AG04450 (cell line): ENCODE measurements at places on chromosomes 12 and 14. TPM values are rescaled to one million over a fixed set of nuclear protein-coding genes. Genes with fewer than 3 reads are reported as not detected.
A peak's percentile ranks its signal among the peaks of the same experiment; 100 is the strongest.

DGLUCY gene
- polyA plus RNA-seq, result 22.1 and 24.1 TPM in 2 replicates

PLEKHD1 gene
- polyA plus RNA-seq, result not detected in 2 replicates

REC8 gene
- 1.5 and 2.5 TPM in 2 replicates for polyA plus RNA-seq

RNASE7 gene
- polyA plus RNA-seq, result not detected in 2 replicates

TBX5 gene
- 14.2 and 16.8 TPM in 2 replicates for polyA plus RNA-seq

DNA sequence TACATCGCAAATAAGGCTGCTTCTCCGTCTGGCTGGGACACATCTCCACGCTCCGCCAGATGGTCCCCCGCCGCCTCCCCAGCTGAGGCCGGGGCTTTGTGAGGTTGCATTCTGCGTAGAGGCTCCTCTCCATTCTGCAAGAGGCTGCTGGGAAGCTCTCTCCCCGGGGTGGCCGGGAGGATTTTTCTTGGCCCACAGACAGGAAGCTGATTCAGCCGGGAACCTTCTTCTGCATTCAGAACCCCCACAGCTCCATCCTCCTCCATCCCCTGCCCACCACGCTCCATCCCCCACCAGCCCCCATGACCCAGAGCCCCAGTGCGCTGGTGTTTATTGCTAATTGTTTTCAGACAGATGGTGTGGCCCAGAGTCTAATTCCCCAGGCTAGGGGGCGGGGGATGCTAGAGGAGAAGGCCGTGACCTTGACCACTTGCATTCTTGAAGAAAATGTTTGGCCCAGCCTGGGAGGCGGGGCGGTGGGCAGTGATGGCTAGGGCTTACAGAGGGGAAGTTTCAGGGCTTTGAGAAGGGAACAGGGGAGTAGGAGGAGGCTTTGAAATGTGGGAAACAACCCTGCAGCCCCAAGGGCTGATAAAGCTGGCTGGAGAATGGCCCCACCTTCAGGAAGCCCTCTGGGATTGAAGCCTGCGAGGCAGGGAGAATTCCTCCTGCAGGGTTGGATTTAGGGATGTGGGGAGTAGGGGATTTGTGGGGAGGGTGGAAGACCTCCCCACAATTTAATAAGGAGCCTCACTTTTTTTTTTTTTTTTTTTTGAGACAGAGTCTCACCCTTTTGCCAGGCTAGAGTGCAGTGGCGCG is 88.5 kb upstream of the NCOR2 start:
- peak; percentile 74 for DNase-seq

DNA sequence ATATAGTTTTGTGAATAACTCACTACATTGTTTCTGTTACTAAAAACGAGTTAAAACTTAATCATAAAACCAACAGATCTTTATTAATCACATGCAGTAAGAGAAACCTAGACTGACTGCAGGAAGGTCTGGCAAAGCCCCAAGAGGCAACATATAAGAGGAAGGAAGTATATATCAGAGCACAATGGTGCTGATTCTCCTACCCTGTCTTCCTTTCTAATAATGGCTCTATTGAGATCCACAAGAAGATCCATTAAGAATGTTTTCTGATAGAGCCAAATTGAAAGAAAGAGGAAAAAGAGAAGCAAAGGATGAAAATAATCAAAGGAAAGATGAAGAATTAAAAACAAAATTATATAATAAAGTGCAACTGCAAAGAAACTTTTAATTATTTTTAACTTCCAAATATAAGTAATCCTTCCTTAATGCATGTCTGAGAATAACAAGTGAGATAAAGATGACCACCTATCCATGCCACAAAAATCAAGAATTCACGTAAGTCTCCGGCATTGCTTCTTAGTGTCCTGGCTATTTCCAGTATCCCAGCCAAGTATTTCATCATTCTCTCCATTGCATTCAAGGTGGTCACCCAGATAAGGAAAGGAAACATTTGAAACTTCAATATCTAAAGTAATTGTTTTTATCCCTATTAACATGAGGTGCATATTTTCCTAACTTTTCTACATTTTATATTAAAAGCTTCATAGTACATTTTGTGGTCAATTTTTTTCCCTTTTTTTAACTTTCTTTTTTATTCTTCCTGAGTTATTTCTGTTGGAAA is 62.2 kb downstream of the SOX5 start:
- no peak for DNase-seq

GRCh38 chr12:94571556-94571955 is 78.8 kb downstream of the TMCC3 start:
- peak; percentile 46 for DNase-seq

GRCh38 chr12:10339053-10339840 is 31.6 kb downstream of the KLRD1 start:
- no peak for DNase-seq

DNA sequence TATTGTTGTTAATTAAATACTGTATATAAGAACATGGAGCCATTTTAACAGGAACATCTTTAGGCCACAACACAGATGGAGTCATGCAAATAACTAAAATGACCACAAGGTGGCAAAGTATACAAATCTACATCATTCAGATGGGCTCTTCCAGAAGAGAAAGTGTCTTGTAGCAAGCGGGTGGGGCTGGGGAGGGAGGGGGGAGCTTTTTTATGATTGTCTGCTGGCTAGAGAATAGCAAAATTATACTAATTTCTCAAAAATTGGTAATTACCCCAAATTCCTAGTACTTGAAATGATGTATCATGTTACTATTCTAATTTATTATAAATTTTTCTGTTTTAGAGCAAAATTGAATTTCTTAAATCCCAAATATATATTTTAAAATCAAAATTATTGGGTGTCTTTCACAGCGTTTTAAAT is 378.7 kb downstream of the PRKD1 start:
- DNase-seq, result peak; percentile 42

DNA sequence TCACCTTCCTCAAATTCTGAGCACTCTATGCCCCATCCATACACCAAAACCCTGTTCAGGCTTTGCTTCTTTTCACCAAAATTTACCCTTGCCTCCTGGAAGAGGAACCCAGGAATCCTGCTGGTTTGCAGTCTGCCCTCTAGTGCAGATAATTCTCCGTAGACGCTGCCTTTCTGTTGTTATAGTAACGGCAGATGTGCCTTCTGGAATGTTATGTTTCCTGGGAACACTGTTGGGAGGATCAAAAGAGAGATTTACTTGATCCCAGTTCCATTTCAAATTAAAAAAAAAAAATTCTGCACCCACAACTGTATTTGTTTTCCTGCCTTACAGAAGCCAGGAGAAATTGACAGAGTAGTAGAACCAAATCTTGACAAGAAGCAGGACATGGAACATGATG is 104.2 kb upstream of the RMST start:
- no peak for DNase-seq

GRCh38 chr14:73188501-73188911 is 48.8 kb upstream of the PAPLN start:
- peak; percentile 56 for DNase-seq

DNA sequence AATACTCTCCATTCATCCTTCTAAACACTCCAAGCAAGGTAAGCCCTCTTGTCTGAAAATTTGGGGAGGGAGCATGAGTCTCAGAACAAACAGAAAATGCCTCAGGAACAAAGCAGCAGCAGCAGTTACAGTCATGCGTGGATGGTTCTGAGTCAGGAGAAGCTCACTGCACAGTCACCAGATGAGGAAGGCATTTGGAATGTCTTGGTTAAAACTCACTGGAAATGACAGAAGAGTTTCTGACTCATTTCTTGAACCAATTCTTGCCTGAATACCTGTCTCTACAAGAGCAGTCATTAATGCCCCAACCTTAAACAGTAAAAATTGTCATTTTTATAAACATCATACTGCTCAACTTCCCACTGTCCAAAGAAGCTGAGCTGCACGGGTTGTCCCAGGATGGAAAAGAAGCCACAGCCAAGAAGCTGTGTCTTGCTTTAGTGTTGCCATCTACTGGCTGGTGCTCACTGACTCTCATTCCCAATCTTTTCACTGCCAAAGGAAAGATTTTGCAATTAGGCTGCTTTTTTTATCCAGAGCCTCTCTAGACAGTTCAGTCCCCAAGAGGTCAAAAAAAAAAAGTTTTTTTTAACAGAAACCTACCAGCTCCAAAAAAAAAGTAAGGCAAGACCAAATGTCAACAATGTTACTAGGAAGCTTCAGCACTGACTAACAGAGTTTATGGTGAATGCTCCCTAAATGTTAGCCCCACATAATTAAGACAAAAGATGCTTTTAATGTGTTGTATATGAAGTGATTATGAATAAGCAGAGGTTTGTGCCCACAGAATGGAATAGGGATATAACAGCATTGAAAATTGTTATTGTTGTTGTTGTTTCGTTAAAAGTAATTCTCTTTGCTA is 40.4 kb downstream of the KICS2 start:
- peak; percentile 91 for DNase-seq

DNA sequence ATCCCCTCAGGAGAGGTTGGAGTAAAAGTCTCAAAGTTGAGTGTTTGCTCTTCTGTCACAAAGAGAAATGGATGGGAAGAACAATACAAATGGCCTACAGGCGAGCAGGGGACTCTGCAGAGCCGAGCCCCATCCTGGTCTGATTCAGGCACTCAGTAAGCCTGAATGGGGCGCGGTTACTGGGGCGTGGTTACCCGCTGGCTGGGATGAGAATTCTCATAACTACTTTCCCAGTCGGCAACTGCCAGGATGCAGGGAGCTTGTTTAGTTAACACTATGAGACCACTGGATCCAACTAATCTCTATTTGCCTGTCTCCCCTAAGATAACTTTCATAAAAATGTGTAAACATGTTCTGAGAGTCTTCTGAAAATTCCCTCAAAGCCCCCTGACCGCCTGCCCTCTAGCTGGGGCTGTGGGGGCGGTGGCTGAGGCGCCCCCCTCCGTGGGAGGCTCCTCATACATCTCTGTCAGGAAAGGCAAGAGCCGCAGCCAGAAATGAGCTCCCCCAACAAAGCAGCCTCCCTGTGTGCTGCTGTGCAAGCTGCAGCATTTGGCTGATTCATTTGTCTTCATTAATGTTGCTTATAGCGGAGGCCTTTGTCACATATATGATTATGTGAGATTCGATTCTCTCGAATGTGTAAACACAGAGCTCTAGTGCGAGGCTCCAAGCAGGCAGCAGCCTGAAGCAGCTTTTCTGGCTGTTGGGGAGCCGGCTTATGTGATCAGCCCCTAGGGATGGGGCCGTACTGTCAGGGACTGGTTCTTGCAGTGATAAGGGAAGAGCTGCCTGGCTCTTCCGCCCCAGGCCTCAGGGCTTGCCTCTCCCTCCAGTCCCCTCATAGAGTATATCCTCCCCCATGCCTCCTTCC is 126.1 kb upstream of the ARHGAP5 start:
- DNase-seq, result no peak
